ENCODE measurements at places on chromosomes 16 and 17.
A peak's percentile ranks its signal among the peaks of the same experiment; 100 is the strongest.

GRCh38 chr16:84959045-84959576, 52.2 kb downstream of the ZDHHC7 start:
- DNase-seq, result no peak

- no peak for DNase-seq
Measured at GRCh38 chr16:3080024-3080423, 14.6 kb downstream of the IL32 start.

- no peak for DNase-seq
Measured at GRCh38 chr16:86239381-86239780, 270.9 kb upstream of the FOXF1 start.

GRCh38 chr17:64218066-64218465, 45.0 kb downstream of the TEX2 start:
- no peak for DNase-seq

DNA sequence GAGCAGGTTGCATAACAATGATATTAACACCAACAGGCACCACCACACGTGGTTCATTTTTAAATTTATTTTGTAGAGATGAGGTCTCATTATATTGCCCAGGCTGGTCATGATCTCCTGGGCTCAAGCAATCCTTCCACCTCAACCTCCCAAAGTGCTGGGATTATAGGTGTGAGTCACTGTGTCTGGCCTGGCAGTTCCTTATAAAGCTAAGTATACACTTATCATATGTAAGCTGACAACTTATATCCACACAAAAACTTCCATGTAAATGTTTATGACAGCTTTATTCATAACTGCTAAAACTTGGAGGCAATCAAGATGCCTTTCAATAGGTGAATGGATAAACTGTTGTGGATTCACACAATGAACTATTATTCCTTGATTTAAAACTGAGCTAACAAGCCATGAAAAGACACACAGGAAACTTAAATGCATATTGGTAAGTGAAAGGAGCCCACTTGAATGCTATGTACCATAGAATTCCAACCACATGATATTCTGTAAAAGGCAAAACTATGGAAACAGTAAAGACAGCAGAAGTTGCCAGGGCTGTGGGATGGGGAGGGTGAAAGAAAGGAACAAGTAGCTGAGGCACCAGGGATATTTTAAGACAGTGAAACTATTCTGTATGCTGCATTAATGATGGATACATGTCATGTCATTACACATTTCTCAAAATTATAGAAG, 156.5 kb upstream of the KCNJ18 start:
- no peak for DNase-seq

DNA sequence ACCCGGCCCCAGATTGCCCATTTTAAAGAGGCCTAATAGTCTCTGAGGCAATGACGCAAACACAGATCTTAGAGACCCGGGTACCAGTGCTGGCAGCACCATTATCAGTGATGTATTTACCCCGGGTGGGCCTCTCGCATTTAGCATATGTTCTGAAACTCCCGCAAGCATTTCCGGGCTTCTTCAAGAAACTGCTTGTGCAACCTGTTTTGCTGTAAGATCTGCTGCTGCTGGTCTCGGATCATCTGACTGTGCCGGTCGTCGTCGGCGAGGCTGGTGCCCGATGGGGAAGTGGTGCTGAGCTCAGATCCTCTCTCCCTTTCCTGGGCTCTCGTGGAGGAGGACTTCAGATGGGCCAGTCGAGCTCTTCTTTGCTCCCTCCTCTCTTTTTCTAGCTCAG, 12.5 kb downstream of the CEP295NL start:
- no peak for DNase-seq

DNA sequence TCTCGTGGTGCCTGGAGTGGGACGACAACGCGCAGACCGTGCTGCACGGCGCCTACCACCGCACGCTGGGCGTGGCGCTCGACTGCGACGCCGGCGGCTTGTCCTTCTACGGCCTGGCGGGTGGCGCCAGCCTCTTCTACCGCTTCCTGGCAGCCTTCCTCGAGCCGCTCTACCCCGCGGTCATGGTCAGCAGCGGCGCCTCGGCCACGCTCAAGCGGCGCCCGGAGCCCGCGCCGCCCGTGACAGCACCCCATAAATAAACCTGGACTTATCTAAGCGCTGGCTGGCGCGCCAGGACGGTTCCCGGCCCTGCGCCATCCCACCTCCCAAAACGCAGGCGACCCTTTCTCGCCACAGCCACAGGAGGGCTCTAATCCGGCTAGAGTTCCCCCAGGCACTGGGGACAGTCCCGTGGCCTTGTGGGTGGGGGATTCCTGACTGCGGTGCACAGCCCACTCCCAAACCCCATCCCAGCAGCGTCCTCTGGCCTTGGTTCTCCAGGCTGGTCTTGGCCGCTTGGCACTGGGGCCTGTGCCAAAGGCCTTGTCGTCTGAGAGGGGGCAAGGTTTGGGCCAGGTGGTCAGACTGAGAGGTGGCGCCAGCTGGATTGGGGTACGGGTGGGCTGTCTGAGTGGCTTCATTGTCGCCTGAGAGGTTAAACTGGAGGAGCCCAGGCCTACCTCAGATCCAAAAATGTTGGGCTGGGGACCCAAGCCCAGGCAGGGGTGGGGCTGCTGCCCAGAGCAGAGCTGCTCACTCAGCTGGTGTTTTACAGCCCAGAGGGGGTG, 10.1 kb upstream of the SLC16A5 start:
- no peak for DNase-seq

GRCh38 chr17:31841850-31842194, 17.2 kb downstream of the COPRS start:
- DNase-seq, result no peak

DNA sequence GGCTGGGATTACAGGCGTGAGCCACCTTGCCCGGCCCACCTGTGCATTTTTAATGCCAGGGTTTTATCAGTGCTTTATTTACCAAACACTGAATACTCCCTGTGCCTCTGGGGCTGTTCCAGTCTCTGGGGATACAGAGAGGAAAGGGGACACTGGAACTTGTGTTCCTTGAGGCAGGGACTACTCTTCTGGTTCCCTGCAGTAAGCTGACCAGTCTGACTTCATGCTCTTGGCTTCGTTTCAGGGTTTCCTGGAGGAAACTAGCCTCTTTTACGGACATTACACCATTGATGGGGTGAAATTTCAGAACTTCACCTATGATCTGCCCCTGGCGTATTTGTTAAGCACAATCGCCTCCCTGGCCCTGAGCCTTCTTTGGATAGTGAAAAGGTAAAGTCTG, 37.4 kb upstream of the COQ7 start:
- no peak for DNase-seq

- DNase-seq, result no peak
Measured at GRCh38 chr16:79041206-79041605, 559.3 kb downstream of the MAF start.

- no peak for DNase-seq
Measured at GRCh38 chr16:49876716-49877129, 20.8 kb upstream of the ZNF423 start.

DNA sequence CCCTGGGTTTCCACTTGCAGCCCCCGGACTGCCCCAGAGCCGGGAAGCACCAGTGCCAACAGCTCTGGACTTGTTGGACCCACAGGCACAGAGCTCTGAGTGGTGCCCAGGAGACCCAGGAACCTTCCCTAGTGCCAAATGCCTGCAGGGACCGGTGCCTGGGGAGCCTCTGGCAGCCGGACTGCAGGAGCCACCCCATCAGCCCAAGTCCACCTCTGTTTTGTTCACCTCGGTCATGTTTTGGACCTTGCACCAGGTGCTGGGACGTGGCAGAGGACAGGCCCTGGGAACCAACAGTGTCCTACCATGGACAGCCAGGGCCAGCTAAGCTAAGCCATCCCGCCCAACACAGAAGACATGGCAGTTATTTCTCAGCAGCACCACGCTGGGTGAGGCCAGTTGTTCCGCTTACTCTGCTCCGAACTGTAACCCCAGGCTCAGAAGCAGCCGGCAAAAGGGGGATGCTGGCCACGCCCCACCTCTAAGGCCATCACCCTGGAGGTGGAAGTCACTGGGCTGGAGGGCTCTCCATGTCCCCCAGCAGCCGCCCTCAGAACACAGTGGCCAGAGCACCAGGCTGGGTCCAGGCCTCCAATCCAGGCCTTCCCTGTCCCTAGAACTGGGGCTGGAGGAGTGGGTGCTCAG, 79.8 kb downstream of the AMFR start:
- no peak for DNase-seq

GRCh38 chr16:78034530-78034929, 12.2 kb downstream of the CLEC3A start:
- peak; percentile 5 for DNase-seq

DNA sequence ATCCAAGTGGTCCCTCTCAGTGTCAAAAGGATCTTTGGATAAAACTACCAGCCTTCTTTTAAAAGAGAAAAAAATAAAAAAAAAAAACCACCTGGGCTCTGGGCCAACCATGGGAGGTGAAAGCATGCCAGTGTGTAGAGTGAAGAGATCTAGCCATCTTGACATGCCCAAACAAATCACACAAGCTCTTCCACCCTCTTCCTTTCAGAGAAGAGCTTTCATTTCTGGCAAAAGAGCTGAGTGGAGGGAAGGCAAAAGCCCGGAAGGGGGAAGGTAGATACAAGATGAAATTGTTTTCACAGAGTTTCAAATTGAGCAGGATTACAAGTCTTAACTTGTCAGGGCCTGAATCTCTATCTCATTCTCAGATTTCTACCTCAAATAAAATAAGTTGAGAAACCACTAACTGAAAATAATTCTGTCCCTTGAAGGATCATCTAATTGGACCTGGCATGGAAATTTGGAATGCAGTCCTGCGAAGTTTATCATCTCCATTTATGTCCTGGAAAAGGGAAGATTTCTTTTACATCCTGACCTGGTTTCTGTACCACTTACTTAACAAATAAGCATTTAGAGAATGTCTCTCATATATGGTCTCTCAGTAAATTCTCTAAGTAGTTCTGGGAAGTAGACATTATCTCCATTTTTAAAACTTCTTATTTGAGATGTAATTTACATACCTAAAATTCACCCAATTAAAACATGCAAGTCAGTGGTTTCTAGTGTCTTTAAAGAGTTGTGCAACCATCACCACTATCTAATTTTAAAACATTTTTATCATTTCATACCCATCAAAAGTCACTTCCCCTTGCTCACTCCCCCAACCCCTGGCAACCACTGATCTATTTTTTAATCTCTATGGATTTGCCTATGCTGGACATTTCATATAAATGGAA, 93.7 kb downstream of the TANGO6 start:
- DNase-seq, result no peak

- DNase-seq, result no peak
Measured at GRCh38 chr17:78905116-78905515, 2.1 kb upstream of the CEP295NL start.

DNA sequence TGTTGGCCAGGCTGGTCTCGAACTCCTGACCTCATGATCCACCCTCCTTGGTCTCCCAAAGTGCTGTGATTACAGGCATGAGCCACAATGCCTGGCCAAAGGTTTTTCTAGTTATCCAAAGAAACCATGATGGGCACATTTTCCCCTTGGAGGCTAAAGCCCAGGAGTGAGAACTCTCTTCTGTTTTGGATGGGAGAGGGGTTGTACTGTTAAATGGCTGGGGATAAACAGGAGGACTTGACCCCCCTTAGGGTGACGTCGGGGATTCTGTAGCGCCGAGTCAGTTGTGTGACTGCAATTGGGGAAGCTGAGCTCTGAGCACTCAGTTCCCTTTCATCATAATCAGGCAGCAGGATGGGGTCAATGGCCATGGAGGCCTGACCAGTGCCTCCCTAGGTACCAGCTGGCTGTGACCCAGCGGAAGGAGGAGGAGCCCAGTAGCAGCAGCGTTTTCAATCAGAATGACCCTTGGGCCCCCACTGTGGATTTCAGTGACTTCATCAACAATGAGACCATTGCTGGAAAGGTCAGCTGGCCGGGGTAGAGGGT, 4.1 kb downstream of the AOC3 start:
- DNase-seq, result no peak

DNA sequence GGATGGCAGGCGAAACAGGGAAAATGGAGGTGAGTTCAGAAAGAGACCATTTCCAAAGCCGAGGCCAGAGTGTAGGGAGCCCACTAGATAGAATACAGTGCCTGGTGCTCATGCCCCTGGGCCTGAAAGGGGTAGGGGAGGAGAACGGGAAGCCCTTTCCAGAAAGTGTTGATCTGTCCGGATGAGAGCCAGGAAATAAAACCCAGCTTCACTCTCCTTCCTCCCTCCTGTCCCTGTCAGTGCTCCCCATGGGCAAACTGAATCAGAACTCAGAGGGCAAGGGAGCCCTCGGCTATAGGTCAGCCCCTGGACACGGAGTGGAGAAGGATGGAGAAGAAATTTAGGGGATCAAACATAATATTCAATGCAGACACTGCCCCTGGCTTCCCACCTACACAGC, 57.7 kb upstream of the RPL38 start:
- no peak for DNase-seq

GRCh38 chr16:73605309-73605708, 557.4 kb upstream of the ZFHX3 start:
- no peak for DNase-seq

DNA sequence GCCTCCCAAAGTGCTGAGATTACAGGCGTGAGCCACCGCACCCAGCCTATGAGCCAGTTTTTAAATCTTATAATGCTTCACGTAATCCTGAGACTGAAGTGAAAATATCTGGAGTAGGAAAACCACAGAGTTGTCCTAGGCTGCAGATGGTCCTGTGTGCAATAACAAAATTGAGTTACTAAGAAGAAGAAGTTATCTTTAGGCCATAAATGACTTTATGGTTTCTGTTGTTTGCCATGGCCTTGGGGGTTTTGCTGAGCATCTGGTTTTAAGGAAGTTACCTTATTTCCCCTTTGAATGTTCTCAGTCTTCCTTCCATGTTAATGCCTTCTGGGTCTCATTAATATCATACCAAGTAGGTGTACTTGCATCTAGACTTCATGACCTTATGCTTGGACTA, 16.5 kb downstream of the NMT1 start:
- DNase-seq, result no peak

- DNase-seq, result no peak
Measured at GRCh38 chr16:89482817-89483205, 7.5 kb downstream of the ANKRD11 start.

- DNase-seq, result peak; percentile 2
Measured at GRCh38 chr16:59973966-59974365, 1239.8 kb upstream of the GOT2 start.

- peak; percentile 99 for DNase-seq
Measured at GRCh38 chr17:50209472-50210239, 8.2 kb upstream of the COL1A1 start.

DNA sequence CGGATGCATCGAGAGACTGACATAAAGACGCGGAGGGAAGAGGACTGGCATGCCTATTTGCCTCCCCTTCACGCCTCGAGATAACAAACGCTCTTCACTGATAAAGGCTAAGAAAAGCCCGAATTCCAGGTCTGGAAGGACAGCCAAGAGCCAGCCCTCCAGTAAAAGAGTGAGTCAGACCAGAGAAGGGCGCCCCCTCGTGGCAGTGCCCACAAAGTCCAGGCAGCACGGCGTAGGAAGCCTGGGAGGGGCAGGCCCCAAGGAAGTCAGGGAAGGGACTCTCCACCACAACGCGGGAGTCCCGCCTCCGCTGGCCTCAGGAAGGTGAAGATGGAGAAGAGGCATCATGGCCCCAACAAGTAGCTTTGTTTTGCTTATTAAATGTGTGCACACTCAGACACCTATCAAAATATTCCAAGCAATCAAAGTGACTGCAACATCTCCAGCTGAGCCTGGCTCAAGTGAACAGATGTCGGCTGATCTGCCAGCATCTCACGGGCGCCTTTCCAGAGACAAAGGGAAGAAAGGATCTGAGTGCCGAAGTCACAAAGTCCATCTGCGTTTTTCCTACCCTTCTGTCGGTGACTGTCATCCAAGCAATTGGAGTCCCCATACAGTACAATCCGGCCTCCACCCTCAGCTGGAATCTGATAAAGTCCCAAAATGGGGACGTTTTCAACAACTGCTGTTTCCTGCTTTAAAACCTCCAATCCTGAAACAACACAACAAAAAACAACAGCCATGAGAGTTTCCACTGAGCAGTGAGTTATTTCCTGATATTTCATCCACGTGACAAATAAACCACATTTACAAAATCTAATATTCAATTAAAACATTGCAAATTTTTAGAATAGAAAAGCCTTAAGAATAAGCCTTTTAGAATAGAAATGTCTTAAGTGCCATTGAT, 20.4 kb upstream of the SLC38A8 start:
- DNase-seq, result peak; percentile 26
